ENCODE measurements at places on chromosomes 2 and 18. TPM values are rescaled to one million over a fixed set of nuclear protein-coding genes. Genes with fewer than 3 reads are reported as not detected.

GRCh38 chr18:79988071-79988450 lies 302 bp downstream of the TXNL4A start:
- H3K36me3 ChIP-seq = peaks cover 5% of the 10 kb centered on the region
- no peaks in the 10 kb centered on the region for H3K27me3 ChIP-seq
- peak overlapping the region; percentile 91 for H3K27ac ChIP-seq

GRCh38 chr2:6202756-6203155 lies 510.6 kb downstream of the SOX11 start:
- peaks cover 3% of the 10 kb centered on the region for H3K27me3 ChIP-seq
- H3K36me3 ChIP-seq = peaks cover 2% of the 10 kb centered on the region
- H3K4me3 ChIP-seq = no peak overlapping the region
- no peaks in the 10 kb centered on the region for H3K4me1 ChIP-seq

GRCh38 chr2:104825124-104825865 lies 28.6 kb upstream of the POU3F3 start:
- H3K27me3 ChIP-seq = no peaks in the 10 kb centered on the region
- no peaks in the 10 kb centered on the region for H3K36me3 ChIP-seq
- DNase-seq = no peak
- H3K27ac ChIP-seq = no peak overlapping the region

DNA sequence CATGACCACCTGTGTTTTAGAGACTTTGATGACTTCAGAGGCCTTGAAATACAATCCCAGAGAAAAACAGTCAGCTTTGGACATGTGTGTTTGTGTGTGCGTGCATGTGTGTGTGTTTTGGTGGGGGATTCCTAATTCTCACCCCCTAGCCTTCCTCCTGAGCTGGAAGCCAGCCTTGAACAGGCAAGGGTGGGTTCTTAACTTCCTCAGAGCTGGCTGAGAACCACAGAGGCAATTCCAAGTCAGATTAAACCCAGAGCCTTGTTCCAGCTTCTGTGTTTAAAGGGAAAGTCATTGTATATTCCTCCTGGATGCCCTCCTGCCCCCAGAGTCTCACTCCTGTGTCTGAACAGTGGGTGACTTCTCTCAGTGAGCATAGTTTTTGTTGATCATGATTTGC lies 45.2 kb upstream of the MGAT4A start:
- H3K27me3 ChIP-seq = peaks cover 44% of the 10 kb centered on the region
- H3K4me3 ChIP-seq = no peak overlapping the region
- H3K4me1 ChIP-seq = peaks cover 14% of the 10 kb centered on the region
- peaks cover 2% of the 10 kb centered on the region for H3K36me3 ChIP-seq

GRCh38 chr2:68330691-68331090 lies 10.9 kb upstream of the CNRIP1 start:
- no peak for DNase-seq
- peak overlapping the region; percentile 5 for H3K27ac ChIP-seq
- peaks cover 18% of the 10 kb centered on the region for H3K4me1 ChIP-seq
- H3K27me3 ChIP-seq = no peaks in the 10 kb centered on the region
- no peak overlapping the region for H3K4me3 ChIP-seq

DNA sequence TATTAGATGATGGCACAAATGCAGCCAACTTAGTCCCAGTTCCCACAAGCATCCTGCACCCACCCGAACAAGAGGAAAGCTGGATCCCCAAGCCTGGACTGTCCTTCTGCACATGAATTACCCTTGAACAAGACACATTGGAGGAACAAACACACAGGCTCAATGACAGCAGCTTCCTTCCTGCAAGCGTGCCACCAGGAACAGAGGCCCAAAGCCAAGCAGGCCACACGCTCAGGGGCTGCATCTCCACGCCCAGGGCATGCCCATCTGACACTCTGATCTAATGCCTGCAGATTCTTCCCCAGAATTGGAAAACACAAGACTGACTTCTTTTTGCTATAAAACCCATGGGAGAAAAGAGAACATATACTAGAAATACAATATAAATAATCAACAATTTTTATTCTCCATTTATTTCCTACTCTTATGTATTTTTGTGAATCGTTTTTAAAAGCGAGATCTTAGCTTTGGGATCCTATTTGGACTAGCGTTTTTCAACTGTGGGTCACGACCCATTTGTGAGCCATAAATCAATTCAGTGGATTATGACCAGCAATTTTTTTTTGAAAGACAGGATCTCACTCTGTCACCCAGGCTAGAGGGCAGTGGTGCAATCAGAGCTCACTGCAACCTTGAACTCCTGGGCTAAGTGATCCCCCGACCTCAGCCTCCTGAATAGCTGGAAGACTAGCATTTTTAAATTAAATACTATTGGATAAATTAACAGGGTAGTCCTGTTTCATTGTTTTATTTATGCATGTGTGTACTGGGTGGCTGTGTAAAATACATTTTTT lies 34.4 kb downstream of the PSTPIP2 start:
- no peaks in the 10 kb centered on the region for H3K27me3 ChIP-seq
- no peak for DNase-seq
- peaks cover 5% of the 10 kb centered on the region for H3K36me3 ChIP-seq
- H3K4me3 ChIP-seq = no peak overlapping the region
- no peak overlapping the region for H3K27ac ChIP-seq
- H3K4me1 ChIP-seq = peaks cover 10% of the 10 kb centered on the region

- peaks cover 8% of the 10 kb centered on the region for H3K4me1 ChIP-seq
- no peak overlapping the region for H3K4me3 ChIP-seq
- DNase-seq = no peak
These were observed 57.6 kb upstream of the IGFBP5 start for GRCh38 chr2:216752855-216753505.

- H3K27ac ChIP-seq = no peak overlapping the region
- no peaks in the 10 kb centered on the region for H3K36me3 ChIP-seq
- H3K4me3 ChIP-seq = no peak overlapping the region
- H3K27me3 ChIP-seq = no peaks in the 10 kb centered on the region
These were observed 33.7 kb upstream of the STAT4 start for GRCh38 chr2:191184457-191184856.

DNA sequence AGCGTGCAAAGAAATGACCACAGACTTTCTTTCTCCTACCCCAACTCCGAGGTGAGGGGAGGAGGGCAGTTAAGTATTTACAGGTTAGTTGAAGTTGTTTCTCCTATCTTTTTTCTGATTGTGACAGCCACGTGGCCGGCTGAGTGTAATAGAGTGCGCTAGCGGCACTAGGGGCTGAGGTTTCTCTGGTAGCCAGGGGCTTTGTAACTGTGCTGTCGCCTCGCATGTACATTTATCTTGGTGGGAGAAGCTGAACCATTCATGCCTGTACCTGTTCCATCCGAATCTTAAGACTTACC lies 214.1 kb upstream of the STON1 start:
- H3K27ac ChIP-seq = peak overlapping the region; percentile 99
- H3K27me3 ChIP-seq = no peaks in the 10 kb centered on the region
- peaks cover 15% of the 10 kb centered on the region for H3K4me1 ChIP-seq
- H3K4me3 ChIP-seq = peak overlapping the region; percentile 94

DNA sequence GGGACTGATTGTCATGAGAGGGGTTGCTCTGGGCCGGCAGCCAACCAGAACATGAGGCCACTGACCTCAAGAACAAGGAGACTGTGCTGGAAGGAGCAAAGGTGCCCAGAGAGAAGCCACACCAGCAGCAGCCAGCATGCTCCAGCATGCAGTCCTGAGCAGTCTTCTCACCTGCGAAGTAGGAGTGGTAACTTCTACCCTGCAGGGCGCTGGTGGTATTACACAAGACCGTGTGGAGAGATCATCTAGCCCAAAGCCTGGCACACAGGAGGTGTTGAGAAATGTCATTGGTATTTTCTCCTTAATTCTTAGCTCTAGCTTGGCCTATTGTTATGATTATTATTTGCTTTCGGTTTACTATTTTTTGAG lies 132.7 kb downstream of the TSN start:
- H3K4me1 ChIP-seq = no peaks in the 10 kb centered on the region
- no peaks in the 10 kb centered on the region for H3K36me3 ChIP-seq
- H3K27ac ChIP-seq = no peak overlapping the region
- no peak for DNase-seq
- H3K4me3 ChIP-seq = no peak overlapping the region

DNA sequence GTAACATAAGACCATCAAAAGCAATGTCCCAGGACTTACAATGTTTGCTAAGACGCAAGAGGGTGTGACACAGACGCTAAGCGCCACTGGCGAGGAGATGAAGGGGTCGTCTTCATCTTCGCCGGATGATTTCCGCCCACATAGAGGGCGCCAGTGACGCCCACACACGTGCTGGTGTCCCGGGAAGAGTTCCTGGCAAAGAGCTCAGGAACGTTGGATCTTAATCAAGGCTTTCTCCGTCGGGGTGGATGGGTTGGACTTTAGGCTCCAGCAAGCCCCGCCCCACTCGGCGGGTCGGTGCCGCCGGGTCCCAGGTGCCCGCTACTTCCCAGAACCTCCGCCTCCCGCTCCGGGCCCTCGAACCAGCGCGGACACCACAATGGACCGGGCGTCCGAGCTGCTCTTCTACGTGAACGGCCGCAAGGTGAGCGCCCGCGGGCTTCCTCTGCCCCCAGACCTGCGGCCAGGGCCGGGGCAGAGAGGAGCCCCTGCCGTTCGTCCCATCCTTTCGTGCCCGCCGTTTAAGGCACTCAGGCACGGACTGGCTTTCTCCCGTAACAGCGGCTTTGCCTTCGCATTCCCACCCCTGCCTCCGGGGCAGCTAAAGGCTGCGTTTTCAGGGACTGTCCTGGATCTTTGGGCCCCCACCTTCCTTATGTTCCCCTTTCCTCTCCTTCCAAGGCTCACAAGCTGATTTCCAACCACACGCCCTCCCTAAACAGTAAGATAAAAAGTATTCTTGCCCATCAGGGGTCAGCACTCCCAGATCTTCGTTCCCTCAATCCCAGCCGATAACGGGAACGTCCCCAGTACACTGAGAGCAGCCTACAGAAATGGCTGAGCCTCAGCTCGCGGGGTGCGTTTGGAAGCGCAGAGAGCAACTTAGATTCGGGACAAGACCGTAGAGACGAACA lies at the start of gene AOX1:
TSS of gene AOX1 (plus strand) at position 285 of the 914 bp plus-strand sequence. CDS start at position 380, 95 bp downstream.
- H3K27me3 ChIP-seq = peaks cover 1% of the 10 kb centered on the region
- no peak within 1 kb of the TSS for H3K27ac ChIP-seq
- DNase-seq = peak; percentile 90

DNA sequence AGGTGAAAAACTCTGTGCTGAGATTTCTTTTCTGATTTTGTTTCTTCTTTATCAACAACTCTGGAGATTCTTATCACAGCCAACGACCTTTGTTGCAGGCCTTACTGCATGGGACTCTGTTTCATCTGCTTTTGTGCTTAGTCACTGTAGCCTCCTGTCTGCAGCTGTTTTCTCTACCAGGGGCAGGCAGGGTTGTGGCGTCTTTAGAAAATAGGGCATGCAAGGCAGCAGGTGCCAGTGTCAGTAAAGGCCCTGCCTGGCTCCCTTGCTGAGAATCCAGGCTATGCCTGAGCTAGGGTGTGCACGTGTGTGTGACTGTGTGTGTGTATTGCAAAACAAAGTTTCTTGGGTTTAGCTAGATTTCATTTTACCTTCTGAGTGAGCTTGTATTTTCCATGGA lies 14.6 kb upstream of the SLC9A2 start:
- H3K4me3 ChIP-seq = no peak overlapping the region
- H3K27me3 ChIP-seq = peaks cover 13% of the 10 kb centered on the region
- H3K36me3 ChIP-seq = no peaks in the 10 kb centered on the region
- no peaks in the 10 kb centered on the region for H3K4me1 ChIP-seq

- no peaks in the 10 kb centered on the region for H3K27me3 ChIP-seq
- no peaks in the 10 kb centered on the region for H3K36me3 ChIP-seq
- DNase-seq = no peak
- peaks cover 76% of the 10 kb centered on the region for H3K4me1 ChIP-seq
These were observed 61.3 kb downstream of the ALPK2 start for GRCh38 chr18:58567453-58568196.

GRCh38 chr18:70489986-70490933 lies 201.4 kb downstream of the SOCS6 start:
- H3K27me3 ChIP-seq = peaks cover 21% of the 10 kb centered on the region
- no peak overlapping the region for H3K4me3 ChIP-seq
- no peak for DNase-seq
- H3K4me1 ChIP-seq = no peaks in the 10 kb centered on the region

GRCh38 chr18:63795606-63796005 lies 20.4 kb downstream of the SERPINB7 start:
- no peak for DNase-seq
- H3K4me3 ChIP-seq = no peak overlapping the region
- H3K27me3 ChIP-seq = no peaks in the 10 kb centered on the region
- H3K36me3 ChIP-seq = no peaks in the 10 kb centered on the region
- H3K27ac ChIP-seq = no peak overlapping the region

GRCh38 chr2:45834372-45834771 lies 182.9 kb downstream of the PRKCE start:
- H3K36me3 ChIP-seq = peaks cover 11% of the 10 kb centered on the region
- no peak overlapping the region for H3K27ac ChIP-seq
- DNase-seq = no peak
- peaks cover 3% of the 10 kb centered on the region for H3K4me1 ChIP-seq
- no peaks in the 10 kb centered on the region for H3K27me3 ChIP-seq
- H3K4me3 ChIP-seq = no peak overlapping the region

GRCh38 chr18:51721388-51721787 lies 523.9 kb upstream of the MEX3C start:
- no peak for DNase-seq
- no peaks in the 10 kb centered on the region for H3K27me3 ChIP-seq
- no peak overlapping the region for H3K4me3 ChIP-seq
- peaks cover 3% of the 10 kb centered on the region for H3K4me1 ChIP-seq
- no peak overlapping the region for H3K27ac ChIP-seq

GRCh38 chr2:14330884-14331283 lies 301.6 kb upstream of the LRATD1 start:
- peaks cover 10% of the 10 kb centered on the region for H3K27me3 ChIP-seq
- H3K27ac ChIP-seq = no peak overlapping the region
- H3K4me3 ChIP-seq = no peak overlapping the region
- no peaks in the 10 kb centered on the region for H3K4me1 ChIP-seq
- no peak for DNase-seq
- no peaks in the 10 kb centered on the region for H3K36me3 ChIP-seq

Gene FIGLA
- not detected for total RNA-seq

Gene KLHL14
- total RNA-seq = not detected

Gene DOCK10
- total RNA-seq = 14.3 TPM

Gene LIMS3
- total RNA-seq = 6.2 TPM

Gene TCF23
- not detected for total RNA-seq

Measured in chondrocyte (in vitro differentiated cells).